Stimulated activated CD8-positive, alpha-beta memory T cell treated with anti-CD3 and anti-CD28 coated beads, Interleukin-7, amount 100 ng/mL, for 4 hours (primary cell): ENCODE measurements at places on chromosomes 11 and 22.
A peak's percentile ranks its signal among the peaks of the same experiment; 100 is the strongest.

- no peak for DNase-seq
These were observed 100.4 kb upstream of the TOP3B start for GRCh38 chr22:22082960-22083359.

DNA sequence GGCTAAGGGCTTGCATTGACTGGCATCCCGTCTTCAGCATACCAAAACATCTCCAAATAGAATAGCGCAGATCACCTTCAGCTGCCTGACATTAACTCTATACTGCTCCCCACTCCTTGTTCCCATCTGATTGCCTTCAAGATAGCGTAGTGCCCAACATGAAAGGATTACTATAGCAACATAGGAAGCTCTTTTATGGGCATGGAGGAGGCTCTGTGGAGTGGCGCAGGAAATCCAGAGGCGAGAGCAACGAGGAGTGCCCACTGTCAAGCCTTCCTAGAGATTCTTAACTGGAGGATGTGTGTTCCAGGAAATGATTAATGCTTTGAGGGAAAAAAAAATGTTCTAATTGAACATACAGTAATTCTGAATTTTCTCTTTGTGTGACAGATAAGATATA is 213.3 kb downstream of the CADM1 start:
- DNase-seq: no peak

GRCh38 chr22:35330258-35330861 is 30.7 kb downstream of the TOM1 start:
- peak; percentile 26 for DNase-seq

- DNase-seq: no peak
These were observed 30.1 kb downstream of the GRAMD1B start for GRCh38 chr11:123460012-123460700.

GRCh38 chr11:100578831-100579311 is 108.2 kb upstream of the ARHGAP42 start:
- no peak for DNase-seq

DNA sequence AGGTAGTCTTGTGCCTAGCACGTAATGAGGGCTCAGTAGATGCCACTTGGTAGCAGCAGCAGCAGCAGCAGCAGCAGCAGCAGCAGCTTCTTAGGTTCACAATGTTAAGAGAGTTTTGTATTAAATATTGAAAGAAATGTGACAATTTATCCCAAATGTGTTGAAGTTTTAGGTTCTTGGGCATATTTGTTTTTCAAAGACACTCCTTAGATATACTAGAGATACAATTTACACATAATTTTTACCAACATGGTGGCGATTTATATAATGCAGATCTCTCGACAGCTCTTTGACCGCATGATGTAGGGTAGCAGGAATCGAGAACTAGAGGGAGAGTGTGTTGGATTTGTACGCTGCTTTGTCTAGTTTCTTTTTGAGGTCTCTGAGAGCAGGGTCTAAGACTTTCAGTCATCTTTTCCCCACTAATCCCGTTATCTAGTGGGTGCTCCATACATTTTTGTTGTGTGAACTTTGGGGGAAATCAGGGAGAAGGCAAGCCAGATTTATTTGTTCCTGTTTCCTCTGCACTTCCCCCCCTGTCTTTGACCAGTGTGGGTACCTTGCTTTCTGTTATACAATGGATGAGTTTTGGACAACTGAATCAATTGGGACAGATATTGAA is 1.4 kb downstream of the FDX1 start:
- no peak for DNase-seq
